ENCODE measurements at places on chromosomes 3 and 15. TPM values are rescaled to one million over a fixed set of nuclear protein-coding genes. Genes with fewer than 3 reads are reported as not detected.
A peak's percentile ranks its signal among the peaks of the same experiment; 100 is the strongest.

DNA sequence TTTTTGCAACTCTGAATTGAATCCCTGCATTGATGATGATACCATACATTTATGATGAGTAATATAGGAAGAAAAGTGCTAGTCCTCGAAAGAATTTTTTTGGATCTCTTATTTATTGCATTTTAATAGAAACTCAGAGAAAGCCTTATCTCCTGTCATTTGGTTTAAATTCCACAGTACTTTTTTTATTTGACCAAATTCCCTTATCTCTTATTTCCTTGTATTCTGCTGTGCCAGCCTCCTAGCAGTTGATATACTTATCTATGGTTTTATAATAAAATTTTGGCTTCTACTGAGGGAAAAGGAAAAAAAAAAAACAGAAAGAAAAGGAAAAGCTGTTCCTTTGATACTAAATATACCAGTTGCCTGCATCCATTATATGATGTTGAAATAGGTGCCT, 535.1 kb upstream of the NR2F2 start:
- no peaks in the 10 kb centered on the region for H3K36me3 ChIP-seq
- DNase-seq = no peak
- peaks cover 2% of the 10 kb centered on the region for H3K27me3 ChIP-seq
- no peak overlapping the region for H3K4me3 ChIP-seq
- no peak overlapping the region for H3K27ac ChIP-seq
- no peaks in the 10 kb centered on the region for H3K4me1 ChIP-seq

GRCh38 chr3:50003216-50003615, 63.3 kb downstream of the RBM6 start:
- no peak for DNase-seq
- H3K27me3 ChIP-seq = no peaks in the 10 kb centered on the region
- no peak overlapping the region for H3K4me3 ChIP-seq

DNA sequence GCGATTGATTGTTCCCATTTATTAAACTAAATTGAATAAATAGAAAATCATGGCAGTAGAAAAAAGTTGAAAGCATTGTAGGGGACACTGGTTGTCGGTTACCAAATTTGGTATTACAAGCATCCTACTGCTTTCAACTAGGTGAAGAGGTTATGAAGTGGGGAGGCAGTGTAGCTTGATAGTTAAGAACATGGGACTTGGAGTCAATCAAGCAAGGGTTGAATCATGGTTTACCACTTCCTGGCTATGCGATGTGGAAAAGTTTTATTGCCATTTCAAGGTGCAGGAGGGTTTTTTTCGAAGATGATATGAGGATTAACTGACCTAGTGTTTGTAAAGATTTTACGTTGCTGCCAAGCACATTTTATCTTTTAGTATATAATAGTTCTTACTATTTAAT, 318.2 kb upstream of the KCNH8 start:
- H3K4me1 ChIP-seq = peaks cover 25% of the 10 kb centered on the region
- no peak overlapping the region for H3K4me3 ChIP-seq
- no peaks in the 10 kb centered on the region for H3K27me3 ChIP-seq
- peak; percentile 60 for DNase-seq
- peak overlapping the region; percentile 31 for H3K27ac ChIP-seq
- H3K36me3 ChIP-seq = no peaks in the 10 kb centered on the region

DNA sequence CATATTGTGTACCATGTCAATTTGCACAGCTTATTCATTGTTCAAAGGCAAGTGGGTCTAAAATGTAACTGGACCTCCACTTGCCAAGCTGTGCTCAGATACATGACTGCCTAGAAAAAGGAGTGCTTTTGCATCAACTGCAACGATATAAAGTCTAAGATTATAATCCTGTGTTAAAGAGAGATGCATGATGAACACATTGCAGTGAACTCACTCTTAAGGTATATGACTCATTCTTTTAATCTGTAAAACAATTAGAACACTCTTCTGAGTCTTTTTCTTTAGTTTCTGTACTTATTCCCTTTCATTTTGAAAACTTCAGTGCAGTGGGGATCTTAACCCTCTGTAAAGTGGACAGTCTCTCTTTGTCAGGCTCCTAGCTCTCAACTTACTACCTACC, 982.8 kb downstream of the ROBO1 start:
- no peaks in the 10 kb centered on the region for H3K27me3 ChIP-seq
- DNase-seq = no peak
- no peaks in the 10 kb centered on the region for H3K4me1 ChIP-seq
- H3K36me3 ChIP-seq = no peaks in the 10 kb centered on the region

- H3K4me3 ChIP-seq = no peak overlapping the region
- peaks cover 4% of the 10 kb centered on the region for H3K4me1 ChIP-seq
- no peaks in the 10 kb centered on the region for H3K36me3 ChIP-seq
- H3K27ac ChIP-seq = no peak overlapping the region
Observed at GRCh38 chr15:66758844-66759243, 56.8 kb downstream of the SMAD6 start.

- H3K4me3 ChIP-seq = no peak overlapping the region
- DNase-seq = no peak
- H3K27me3 ChIP-seq = peaks cover 13% of the 10 kb centered on the region
- H3K27ac ChIP-seq = no peak overlapping the region
- peaks cover 7% of the 10 kb centered on the region for H3K36me3 ChIP-seq
- no peaks in the 10 kb centered on the region for H3K4me1 ChIP-seq
Observed at GRCh38 chr15:68536331-68537095, 42.3 kb upstream of the CORO2B start.

DNA sequence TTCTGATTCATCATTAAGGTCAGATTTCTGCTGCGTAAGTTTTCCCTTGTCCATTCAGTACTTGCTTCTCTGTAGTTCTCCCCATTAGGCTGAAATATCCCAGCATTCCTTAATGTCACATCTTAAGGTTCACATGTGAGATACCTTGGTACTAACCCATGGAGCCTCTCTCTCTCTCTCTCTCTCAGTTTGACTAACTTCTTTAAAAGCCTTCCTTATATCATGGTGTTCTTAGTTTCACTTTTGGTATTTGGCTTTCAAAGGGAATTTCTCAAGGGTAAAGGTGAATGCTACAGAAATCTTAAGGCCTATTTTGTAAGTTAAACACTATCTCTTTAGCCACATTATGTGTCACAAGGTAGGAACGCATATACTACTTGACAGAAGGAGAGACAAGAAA, 427.3 kb upstream of the ZNF717 start:
- no peaks in the 10 kb centered on the region for H3K4me1 ChIP-seq
- H3K27ac ChIP-seq = no peak overlapping the region
- no peaks in the 10 kb centered on the region for H3K27me3 ChIP-seq
- no peaks in the 10 kb centered on the region for H3K36me3 ChIP-seq
- DNase-seq = no peak

GRCh38 chr3:131038326-131038725, 11.6 kb downstream of the NEK11 start:
- no peak overlapping the region for H3K27ac ChIP-seq
- peaks cover 1% of the 10 kb centered on the region for H3K36me3 ChIP-seq
- H3K27me3 ChIP-seq = no peaks in the 10 kb centered on the region
- H3K4me3 ChIP-seq = no peak overlapping the region
- no peak for DNase-seq

MITF gene
- total RNA-seq = not detected

CCR5 gene
- not detected for total RNA-seq

All from activated naive CD4-positive, alpha-beta T cell treated with anti-CD3 and anti-CD28 coated beads for 36 hours (primary cell).